ENCODE measurements at places on chromosomes 11 and 22.

GRCh38 chr11:61046833-61047232 is 55.5 kb upstream of the CD5 start:
- DNase-seq: no peak

DNA sequence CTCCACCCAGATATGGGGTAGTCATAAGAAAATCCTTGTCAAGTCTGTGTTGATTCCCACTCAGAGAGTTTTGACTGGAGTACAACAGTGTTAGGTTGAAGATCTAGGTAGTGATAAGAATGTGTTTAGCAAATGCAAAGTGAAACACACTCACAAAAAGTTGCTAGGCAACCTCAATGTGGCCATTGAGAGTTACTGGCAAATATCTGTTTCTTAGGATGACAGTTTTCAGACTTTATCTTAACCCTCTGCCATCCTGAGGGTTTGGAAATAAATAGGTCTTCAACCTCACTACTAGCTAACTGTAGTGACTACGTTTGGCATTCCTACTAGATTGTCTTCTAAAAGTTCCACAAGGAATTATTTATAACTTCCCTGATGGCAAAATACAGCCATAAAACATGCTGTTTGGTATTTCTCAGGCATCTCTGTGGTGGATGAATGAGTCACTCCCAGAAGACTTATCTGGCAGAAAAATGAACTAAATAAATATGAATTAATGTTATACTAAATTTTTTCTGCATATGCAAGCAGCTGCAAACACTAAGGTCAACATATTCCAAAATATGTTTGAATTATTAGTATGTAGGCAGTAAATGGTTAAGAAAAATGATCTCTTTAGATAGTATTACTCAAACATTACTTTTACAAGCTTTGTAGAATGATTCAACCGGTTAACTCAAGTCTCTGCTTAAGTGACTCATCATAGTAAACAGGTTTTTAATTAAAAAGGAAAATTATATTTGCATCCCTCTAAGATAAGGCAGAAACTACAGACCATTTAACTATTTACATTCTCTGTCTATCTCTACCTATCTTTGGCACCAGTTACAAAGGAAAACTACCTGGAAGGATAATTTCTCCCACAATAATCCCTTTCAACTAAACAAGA is 17.1 kb upstream of the SYTL2 start:
- peak; percentile 79 for DNase-seq

DNA sequence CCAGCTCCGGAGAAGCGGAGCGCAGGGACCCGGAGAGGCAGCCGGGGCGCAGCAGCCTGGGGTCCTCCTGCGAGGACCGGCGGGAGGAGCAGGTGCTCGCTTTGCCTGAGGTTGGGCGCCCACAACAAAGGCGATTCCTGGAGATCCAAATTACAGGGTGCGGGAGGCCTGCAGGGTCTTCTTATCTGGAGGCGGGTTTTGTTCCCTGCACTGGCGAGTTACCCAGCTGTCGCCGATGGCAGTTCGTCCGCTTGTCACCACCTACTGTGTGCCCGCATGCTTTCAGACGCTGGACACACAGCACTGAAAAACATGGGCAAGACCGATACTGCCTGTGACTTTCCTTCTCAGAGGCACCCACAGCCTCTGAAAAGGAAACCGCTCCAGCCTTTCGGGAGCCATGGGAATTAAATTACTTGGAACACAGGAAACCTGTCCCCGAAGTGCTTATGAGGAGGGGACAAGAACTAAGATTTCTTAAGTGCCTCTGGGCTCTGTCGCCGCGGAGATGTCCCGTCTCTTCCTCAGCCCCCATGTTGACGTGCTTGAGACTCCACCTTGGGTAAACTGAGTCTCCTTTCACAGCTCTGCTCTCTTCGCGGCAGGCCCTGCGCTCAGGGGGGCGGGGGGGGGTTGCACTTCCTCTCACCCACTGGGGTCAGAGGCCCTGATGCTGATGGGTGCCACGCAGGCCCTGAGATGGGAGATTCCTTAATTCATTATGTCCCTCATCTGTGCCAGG is 1.3 kb upstream of the ZFTA start:
- no peak for DNase-seq

DNA sequence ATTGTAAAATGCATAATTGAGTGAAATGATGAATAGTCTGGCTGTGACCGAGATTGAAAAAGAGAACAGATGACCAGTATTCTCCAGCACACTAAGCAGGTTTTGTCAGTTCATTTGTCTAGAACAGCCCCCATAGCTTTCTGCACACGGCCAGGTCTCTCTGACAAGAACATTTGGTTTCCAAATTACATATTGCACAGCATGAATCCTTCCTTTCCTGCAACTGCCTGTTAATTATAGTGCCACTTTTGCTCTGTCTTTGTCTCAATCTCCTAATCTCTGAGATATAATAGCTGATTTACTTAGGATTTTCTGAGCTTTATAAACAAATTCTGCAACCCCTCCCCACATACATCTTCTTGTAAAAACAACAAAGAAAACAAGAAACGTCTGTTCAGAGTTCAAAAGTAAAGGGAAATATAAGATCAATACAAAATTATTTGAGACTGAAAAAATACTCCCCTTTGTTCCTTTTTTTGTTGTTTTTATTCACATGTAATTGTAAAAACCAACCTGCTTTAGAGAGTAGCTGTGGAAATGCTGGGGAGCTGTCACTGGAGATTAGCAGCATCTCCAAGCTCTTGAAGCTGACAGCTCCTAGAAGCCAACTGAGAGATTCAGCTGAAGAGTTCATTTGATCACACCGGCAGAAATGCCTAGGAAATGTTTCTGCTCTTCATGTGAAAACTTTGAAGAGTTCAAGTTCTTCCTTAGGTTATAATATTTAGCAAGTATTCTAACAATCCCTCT is 998.1 kb downstream of the DLG2 start:
- no peak for DNase-seq

DNA sequence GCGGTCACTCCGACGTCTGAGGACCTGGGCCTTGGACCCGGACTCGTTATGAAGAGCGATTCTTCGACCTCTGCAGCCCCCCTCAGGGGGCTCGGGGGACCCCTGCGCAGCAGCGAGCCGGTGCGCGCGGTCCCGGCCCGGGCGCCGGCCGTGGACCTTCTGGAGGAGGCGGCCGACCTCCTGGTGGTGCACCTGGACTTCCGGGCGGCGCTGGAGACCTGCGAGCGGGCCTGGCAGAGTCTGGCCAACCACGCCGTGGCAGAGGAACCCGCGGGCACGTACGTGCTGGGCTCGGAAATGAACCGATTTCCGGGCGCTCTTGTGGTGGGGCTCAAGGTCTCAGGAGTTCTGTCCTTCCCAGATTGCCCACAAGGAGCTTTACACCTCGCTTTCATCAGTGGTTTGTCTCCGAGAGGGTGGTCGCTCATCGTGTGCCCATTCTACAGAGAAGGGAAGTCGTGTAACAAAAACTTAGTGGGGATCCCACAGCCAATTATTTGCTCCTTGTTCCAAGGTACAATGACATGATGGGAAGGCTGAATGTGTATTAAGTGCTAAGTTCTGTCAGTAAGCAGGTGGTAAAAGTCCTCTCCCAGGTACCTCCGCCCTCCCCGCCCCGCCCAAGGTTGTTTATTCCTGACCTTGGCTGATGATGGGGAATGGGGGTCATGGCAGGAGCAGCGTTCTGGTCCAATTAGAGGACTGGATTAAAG is 695 bp downstream of the PEX26 start:
- DNase-seq: peak; percentile 40

DNA sequence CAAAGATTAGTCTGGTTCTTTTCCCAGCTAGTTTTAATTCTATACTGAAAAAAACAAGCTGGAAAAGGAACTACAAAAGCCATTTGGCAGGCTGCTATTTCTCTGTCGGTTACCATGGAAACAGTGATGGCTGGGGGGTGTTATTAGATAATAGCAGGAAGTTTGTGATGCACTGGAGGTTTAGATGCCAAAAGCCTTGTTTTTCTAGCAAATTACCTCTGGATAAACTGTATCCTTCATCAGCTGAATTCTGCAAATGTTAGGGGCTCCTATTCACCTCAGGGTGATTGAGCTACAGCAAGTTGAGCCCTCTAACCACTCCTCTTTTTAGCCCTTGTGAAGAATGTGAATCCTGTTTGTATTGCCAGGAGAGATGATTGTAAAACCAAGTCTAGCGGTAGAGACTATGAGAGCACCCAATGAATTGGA is 25.2 kb downstream of the ALKBH3 start:
- DNase-seq: no peak

GRCh38 chr11:72084076-72084475 is 3.4 kb downstream of the LRRC51 start:
- DNase-seq: no peak

DNA sequence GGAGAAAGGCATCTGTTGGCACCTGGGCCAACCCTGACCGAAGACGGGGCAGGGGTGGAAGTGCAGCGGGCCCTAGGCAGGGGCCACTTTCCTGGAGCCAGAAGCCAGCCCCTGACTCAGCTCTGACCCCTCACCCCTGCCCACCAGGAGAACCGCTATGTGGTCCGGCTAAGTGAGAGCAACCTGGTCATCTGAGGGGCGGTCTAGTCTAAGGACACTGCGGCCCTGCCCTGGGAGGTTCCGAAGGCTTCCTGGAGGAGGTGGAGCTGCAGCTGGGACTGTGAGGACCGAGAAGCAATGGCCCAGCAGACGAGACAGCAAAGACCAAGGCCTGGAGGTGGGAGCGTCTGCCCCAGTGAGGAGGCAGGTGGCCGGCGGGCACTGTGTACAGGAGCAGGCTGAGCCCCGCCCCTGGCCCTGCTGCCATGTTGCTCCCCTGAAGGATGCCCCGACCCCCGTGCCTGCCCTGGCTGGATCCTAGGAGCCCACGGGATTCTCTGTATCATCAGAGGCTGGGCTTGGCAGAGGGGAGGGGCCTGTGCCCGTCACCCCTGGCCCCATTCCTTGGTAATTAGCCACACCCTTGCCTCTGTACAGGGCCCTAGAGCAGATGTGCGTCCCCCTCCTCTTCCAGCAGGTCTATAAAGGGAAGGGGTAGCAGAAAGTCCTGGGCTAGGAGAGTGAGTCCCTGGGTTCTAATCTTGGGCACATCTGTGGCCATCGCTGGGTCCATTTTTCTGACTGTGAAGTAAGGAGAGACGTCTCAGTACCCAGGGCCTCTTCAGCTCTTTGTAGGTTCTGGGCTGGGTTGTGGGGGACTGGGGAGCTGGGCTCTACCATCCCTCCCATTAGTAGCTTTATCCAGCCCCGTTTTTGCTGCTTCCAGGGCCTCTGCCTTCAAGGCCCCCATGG is 19.4 kb downstream of the RELT start:
- no peak for DNase-seq

GRCh38 chr22:19691721-19692341 is 22.5 kb upstream of the SEPTIN5 start:
- peak; percentile 72 for DNase-seq

GRCh38 chr11:84105148-84105547 is 819.0 kb upstream of the CCDC90B start:
- DNase-seq: no peak

- no peak for DNase-seq
These were observed 4.5 kb downstream of the IL18 start for GRCh38 chr11:112159098-112160065.

All from AG20443 (cell line).